Activated T-helper 1 cell treated with Interleukin-2 at 50 U/mL for 16 hours (primary cell): ENCODE measurements at places on chromosomes 3 and 15.

- no peak for DNase-seq
Measured at GRCh38 chr3:162092751-162093150, 596.1 kb downstream of the OTOL1 start.

DNA sequence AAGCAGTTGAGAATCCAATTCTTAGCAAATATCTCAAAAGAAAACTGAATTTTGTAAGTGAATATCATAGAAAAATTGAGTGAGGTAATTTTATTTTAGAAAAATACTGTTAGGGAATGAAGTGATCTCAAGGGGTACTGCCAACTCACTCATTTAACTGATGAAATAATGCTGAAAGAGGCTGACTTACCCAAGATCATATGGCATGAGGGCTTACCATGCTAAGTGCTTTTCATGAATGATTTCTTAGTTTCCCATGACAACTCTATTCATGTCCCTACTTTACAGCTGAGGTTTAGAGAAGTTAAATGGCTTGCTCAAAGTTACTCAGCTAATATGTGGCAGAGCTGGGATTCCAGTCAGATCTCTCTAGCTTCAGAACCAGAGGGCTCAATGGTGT lies 30.6 kb downstream of the CCDC14 start:
- no peak for DNase-seq

DNA sequence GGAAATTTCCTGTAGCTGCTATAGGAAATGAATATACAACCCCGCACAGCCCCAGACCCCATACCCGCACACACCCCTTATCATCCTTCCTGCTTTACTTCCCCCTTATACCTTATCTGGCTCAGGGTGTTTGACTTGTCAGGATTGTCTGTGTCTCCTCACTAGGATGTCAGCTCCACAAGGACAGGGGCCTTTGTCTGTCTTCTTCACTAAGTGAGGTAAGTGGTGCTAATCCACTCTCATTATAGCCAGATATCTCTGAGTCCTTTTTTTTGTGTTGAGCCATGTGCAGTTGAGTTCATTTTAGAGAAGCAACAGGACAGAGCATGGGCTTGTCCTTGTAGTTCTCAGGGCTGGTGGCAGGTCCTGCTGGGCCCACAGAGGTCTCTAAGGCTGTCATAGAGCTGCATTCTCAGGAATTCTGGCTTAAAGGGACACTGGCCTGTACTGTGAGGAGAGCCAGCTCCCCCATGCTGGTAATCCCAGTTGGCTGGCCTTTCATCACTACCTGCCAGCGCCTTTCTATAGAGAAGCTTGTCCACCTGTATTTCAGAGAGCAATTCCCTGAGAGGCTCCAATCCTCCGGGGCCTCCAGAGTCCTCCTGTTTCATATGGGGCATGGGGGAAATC lies 9.0 kb downstream of the KY start:
- DNase-seq = no peak

DNA sequence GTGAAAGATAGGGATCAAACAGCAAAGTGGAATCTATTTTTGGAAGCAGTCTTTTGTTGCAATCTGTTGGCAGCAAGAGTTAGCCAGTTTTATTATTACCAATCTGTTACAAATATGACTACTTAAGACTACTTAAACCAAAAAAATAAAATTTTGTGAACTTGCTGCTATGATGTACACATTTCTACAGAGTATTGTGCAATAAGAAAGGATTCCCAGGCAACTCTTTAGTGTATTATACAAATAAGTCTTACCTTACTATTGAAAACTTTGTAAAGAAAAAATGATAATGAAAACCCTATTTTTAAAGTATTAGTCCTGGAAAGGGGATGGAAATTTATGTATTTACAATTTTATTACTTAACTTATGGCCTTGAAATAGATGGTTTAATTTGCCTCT lies 44.7 kb downstream of the CADM2 start:
- DNase-seq = no peak

- DNase-seq = peak; percentile 38
Measured at GRCh38 chr15:40506964-40507571, 36.3 kb downstream of the CHST14 start.

DNA sequence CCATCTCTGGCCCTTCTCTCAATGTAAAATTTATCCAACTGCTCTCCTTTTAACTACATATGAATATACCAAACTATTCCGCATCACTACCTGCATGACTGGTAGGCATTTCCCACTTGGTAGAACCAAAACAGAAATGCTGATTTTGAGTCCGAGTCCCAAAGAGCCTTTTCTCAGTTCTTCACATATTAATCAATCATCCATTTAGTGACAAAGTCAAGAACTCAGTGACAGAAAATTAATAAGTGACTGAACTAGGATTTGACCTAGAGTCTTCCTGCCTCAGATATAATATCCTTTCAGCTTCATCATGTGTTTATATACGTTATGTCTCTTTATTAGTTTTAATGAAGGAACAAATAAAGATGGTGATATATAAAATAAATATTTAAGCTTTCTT lies 700.6 kb upstream of the GOLIM4 start:
- no peak for DNase-seq

- no peak for DNase-seq
Measured at GRCh38 chr3:151093905-151094304, 8.4 kb downstream of the MED12L start.

DNA sequence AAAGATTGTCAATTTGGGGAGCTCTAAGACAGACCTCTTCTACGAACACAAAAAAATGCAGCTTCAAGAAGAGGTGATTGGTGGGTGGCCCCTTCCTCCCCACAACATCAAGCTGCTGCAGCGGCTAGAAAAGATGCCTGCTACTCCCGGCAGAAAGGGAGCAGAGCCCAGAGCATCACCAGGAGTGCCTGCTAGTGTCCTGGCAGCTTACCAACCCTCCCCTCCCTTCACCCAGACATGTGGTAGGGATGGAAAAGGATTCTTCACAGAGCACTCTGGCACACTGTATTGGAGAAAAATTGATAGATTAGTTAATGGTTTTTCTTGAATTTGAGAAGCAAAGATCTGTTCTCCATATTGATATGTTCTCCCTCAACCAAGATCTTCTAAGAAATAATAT lies 10.8 kb downstream of the IP6K1 start:
- DNase-seq = no peak

DNA sequence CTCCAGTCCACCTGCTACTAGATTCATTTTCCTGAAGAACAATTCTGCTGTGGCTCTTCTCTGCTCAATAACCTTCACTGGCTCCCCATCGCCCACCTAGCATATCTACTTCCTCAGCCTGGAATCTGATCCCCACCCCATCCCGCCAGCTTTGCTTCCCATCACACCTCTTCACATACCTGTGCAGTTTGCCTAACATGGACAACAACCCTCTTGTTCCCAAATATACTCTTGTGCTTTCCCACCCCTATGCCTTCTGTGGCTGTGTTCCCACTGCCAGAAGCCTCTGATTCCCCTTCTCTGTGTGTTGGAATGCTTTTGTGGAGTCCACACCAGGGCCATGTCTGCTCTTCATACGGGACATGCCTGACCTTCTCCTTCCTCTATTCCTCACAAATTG lies 29.5 kb downstream of the CMTM7 start:
- DNase-seq = no peak

DNA sequence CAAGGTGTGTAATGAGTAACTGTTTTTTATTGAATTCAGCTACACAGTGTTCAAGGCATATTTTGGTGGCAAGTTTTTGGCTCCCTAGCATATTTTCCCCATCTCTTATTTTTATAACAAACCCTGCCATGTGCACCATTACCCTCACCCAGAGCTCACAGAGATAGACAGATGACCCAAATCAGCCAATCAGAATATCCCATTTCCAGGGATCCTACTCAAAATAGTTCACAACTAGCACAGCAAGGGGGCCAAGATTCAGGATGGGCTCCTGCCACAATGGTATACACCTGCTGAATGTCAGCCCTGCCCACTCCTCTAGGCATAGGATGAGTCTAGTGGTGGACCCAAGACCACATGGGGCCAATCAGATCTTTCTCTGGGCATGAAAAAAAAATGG lies 78.8 kb upstream of the SETMAR start:
- no peak for DNase-seq

GRCh38 chr15:73338058-73338457 lies 30.7 kb downstream of the HCN4 start:
- no peak for DNase-seq

DNA sequence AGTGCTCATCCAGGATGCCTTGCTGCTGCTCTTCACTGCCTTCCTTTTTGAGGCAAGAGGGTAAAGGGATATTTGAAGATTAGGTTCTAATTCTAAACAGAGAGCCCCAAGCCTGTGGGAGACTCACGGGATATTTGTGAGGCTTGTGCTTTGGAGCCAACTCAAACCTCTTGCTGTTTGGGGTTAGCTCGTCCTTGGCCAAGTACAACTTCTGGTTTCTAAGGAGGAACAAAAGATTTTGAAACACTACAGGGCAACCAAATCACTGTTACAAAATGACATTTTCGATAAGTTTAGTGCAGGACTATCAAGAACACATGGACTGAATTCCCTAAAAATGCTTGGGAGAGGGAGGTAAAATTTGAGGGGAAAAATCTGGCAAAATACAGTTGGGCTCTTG lies 190.2 kb downstream of the RORA start:
- DNase-seq = no peak

DNA sequence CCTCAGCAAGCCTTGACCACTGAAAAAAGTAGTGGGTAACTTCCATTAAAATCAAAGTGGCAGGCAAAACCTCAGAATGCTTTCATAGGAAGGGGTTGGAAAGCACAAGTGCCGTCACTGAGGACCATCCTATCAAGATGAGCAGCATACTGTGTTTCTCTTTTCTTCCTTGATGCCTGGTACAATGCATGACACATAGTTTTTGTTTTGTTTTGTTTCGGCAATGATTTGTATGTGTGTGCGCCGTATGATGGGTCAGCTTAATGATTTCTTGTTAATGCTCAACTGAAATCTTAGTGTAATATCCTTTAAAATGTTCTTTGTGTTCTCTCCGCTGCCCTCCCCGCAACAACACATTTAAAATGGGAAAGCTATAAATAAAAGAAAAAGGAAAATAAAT lies 476.4 kb upstream of the KCNMB2 start:
- no peak for DNase-seq

- DNase-seq = no peak
Measured at GRCh38 chr3:116230431-116231020, 214.8 kb downstream of the LSAMP start.

GRCh38 chr3:129756871-129757270 lies 136.6 kb downstream of the TMCC1 start:
- DNase-seq = no peak

- no peak for DNase-seq
Measured at GRCh38 chr15:100766243-100767000, 113.2 kb upstream of the ALDH1A3 start.

GRCh38 chr3:159831466-159831865 lies 157.2 kb upstream of the IL12A start:
- no peak for DNase-seq

DNA sequence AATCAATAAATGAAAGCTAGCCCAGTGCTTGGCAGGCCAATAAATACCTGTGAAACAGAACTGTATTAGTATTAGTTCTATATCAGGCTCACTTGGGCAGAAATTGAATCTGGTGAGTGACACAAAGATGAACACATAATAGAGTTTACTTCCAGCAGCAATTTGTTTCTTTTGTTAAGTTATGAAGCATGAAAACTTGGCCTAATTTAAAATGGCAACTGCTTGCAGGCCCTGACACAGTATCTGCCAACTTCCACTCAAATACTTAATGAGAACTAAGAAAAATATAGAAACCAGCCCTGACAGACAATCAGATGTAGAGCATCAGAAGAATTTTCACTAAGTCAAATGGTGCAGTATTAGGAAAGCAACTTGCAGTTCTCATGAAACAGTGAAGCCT lies 37.6 kb upstream of the LRIG1 start:
- no peak for DNase-seq

DNA sequence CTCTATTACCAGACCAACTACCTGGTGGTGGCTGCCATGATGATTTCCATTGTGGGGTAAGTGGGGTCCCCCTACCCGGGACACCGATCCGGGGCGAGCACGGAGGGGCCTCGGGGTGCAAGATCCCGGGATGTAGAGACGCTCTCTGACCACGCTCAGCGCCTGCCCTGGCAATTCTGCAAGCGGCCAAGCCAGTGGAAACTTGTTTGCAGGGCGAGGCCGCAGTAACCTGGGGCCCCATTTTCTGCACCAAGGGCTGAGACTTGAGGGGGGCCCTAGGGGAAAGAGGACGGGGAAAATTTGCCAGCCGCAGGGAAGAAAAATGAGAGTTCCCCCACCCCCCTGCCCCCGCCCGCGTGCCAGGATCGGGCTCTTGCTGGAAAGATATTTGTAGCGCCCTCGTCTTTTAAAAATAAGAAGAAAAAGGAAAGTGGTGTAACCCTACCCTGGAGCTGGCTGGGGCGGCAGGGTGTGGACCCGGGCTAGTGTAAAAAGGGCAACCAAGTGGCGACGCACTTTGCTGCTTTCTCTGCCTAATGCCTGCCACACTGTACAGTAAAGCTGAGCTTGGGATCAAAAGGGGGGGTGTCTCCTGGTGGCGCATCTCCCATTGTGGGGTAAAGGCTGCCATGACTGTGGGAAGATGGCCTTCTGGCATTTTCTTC lies 563 bp downstream of the ARL6IP5 start:
- DNase-seq = no peak

DNA sequence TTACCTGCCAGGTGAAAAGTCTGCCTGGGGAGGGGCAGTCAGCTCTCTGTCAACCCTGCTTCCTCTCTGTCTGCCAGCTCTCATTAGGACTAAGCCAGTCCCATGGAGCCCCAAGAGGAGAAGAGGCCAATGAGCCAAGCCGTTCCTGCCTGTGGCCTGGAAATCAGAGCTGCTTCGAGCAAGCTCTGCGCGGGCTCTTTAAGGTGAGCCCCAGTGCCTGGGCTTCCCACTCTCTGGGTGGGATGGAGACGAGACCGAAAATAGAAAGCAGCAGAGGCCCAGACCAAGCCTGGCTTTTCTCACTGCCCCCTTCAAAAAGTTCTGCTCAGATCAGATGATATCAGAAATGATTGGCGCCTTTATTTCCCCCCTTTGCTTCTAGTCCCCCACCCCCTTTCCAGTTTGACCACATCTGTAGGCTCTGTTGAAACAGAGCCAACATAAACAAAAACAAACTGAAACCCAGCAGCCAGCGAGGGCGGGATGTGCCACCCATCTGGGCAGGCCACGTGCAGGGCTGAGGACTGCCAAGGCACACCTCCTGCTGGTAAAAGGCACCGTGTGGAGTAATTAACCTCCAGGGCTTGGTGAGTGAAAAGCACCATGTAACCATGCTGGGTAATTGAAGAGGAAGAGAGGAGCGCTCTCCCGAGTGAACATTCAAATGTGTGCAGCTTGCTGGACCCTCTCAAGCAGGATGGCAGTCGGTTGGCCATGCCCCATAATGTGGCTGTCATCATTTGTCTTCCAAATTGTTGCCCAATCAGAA lies 471.0 kb upstream of the PROK2 start:
- no peak for DNase-seq

GRCh38 chr15:79308874-79309273 lies 2.0 kb upstream of the TMED3 start:
- DNase-seq = no peak

- DNase-seq = no peak
Measured at GRCh38 chr15:91165850-91166249, 65.8 kb downstream of the SV2B start.

GRCh38 chr15:67022587-67023105 lies 42.8 kb upstream of the SMAD3 start:
- DNase-seq = no peak
